ENCODE measurements at places on chromosomes 7 and 10. TPM values are rescaled to one million over a fixed set of nuclear protein-coding genes. Genes with fewer than 3 reads are reported as not detected.

TLX1 gene
- total RNA-seq = not detected

DNA sequence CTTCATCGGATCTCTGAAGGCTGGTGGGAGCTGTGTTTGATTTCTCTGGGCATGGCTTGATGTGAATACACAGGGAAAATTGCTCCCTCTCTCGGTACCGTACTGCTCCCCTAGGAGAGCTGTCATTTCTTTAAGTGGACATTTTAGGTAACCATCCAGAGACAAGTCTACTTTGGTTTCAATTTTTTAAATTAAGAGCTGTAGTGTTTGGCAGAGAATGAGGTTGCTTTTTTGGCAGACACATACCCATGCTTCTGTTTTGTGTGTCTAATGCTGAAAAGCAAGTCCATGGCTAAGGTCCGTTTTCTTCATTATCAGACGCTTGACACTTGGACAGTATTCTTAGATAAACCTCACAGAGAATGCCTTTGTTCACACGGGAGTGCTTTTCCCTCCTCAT is 61.3 kb upstream of the TRIL start:
- no peak for DNase-seq

DNA sequence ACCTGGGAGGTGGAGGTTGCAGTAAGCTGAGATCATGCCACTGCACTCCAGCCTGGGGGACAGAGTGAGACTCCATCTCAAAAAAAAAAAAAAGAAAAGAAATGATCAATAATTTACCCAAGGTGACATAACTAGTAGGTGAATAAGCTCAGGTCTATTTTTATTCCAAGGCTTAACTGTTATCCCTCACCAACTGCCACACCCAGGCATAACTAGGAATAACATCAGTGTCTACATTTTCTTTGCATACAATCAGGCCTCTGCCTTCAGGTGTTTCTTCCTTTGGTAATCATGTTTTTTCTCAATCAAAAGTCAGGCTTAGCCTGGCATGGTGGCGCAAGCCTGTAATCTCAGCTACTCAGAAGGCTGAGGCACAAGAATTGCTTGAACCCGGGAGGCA is 26.6 kb downstream of the CPEB3 start:
- no peak overlapping the region for H3K27ac ChIP-seq
- DNase-seq = no peak
- no peak overlapping the region for H3K4me3 ChIP-seq
- peaks cover 5% of the 10 kb centered on the region for H3K36me3 ChIP-seq

DNA sequence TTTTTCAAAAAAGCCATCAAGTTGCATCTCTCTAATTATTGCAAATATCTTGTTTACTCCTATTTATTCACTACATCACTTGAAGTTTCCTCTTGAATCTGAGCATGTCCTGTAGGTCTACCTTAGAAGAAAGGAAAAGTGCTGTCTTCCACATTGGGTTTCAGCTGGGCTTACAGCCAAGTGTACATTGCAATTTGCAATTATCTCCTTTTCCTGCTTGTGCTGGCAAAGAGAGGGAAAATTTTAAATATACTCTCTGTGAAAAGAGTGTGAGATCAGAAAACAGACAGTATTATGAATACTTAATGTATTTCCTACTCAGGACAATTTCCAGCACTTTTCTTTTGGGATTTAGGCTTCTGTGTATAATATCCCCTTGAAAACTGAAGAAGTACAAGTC is 839.7 kb downstream of the CNTNAP2 start:
- H3K27ac ChIP-seq = no peak overlapping the region
- DNase-seq = no peak
- H3K4me1 ChIP-seq = no peaks in the 10 kb centered on the region
- no peaks in the 10 kb centered on the region for H3K27me3 ChIP-seq

GRCh38 chr10:71984809-71985388 is 20.7 kb downstream of the CHST3 start:
- H3K27me3 ChIP-seq = peaks cover 7% of the 10 kb centered on the region
- no peaks in the 10 kb centered on the region for H3K36me3 ChIP-seq
- H3K4me3 ChIP-seq = no peak overlapping the region
- H3K4me1 ChIP-seq = peaks cover 9% of the 10 kb centered on the region
- no peak overlapping the region for H3K27ac ChIP-seq
- no peak for DNase-seq
